ENCODE measurements at places on chromosomes 6 and 20.

DNA sequence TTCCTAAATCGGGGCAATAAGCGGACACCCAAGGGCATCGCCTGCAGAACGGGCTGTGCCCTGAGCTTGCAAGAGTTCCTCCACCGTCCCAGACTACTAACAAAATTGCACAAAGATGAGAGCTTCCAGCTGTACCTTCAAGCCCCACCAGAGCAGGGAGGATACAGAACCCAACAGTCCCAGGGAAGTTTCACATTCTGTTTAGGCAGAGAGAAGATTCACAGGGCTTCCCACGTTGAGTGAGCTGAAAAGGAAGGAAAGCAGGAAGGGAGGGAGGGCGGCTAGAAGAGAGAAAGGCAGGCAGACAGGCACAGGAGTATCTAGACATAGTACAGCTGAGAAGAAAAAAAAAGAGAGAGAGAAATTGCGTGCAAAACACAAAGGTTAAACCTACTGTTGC lies 112.6 kb upstream of the AFDN start:
- no peak for DNase-seq

DNA sequence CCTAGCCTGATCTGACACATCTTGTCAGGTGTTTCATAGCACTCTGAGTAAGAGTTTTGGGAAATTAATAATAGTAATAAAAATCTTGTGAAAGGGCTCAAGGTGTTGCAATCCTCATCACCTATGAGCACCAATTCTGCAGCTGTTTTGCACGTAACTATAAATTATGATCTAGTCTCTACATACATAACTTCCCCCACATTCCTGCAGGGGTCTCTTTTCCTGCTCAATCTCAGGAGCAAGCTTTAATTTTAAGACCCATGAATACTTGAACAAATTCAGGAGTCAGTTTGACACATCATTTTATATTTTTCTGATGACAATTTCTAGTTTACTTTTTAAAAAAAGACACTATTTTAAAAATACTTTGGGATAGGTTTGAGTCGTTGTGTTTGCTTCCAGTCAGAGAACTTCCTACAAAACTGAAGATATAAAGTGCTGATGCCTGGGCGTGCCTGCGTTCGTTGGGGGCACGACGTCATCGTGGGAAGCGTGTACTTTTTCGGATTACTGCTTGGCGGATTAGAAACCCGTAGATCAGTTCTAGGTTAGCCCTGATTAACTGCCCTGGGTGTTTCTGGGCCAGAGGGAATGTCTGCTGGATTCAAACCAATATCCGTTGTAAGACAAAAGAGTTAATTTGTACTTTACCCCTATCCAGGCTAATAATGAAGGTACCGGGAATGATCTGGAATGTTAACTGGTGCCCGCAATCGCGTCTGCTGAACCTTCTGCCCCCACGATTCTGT lies 1.0 kb upstream of the E2F3 start:
- peak; percentile 15 for DNase-seq

DNA sequence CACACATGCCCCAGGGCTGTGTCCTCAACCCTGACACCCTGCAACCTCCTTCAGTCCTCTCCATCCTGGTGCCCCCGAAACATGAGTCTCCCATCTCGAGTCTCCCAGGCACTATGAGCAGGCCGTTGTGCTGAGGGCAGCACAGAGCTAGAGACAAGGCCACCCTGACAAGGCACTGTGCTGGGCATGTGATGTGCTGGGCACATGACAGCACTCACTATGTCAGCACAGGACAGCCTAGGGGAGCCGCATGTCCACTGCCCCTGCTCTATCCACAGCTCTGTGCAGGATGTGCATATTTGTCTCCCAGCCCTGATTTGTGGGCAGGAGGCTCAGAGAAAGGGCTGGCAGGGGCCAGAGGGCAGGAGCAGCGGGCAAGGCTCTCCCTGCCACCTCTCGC lies 362.1 kb upstream of the AGPAT4 start:
- DNase-seq = no peak

- peak; percentile 63 for DNase-seq
Observed at GRCh38 chr6:26156850-26157250, 69.6 kb downstream of the HFE start.

DNA sequence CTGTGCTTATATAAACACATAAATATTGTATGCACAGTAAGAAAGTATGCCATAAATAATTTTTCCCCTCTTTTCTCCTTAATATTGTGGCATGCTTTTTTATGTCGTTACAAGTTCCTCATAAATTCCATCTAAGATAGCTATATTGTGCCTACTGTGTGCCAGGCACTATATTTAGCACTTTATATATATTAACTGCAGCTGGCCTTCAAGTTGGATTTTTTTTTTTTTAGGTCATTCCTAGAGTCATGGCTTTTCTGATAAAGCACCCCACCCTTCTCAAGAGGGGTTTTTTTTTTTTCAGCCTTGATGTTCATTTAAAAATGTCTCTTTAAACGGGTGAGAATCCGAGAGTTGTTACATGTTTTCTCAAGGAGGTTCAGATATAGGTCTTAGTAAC lies 42.8 kb upstream of the RNF8 start:
- no peak for DNase-seq

GRCh38 chr20:35870541-35871258 lies 83.6 kb downstream of the SCAND1 start:
- no peak for DNase-seq
